CD8-positive, alpha-beta memory T cell (primary cell): ENCODE measurements at places on chromosomes 3 and 15. TPM values are rescaled to one million over a fixed set of nuclear protein-coding genes. Genes with fewer than 3 reads are reported as not detected.

GRCh38 chr3:116950301-116951055 lies 240.9 kb downstream of the TUSC7 start:
- DNase-seq: no peak

GRCh38 chr3:10187290-10187876 lies 22.7 kb downstream of the IRAK2 start:
- no peak for DNase-seq

The PLSCR5 gene
- not detected for total RNA-seq

The CLDN18 gene
- not detected for total RNA-seq

GRCh38 chr3:23810343-23811184 lies 4.8 kb downstream of the UBE2E1 start:
- peak; percentile 45 for DNase-seq

The CHRM5 gene
- not detected for total RNA-seq

GRCh38 chr3:31968927-31969418 lies 12.1 kb downstream of the OSBPL10 start:
- DNase-seq: no peak

- no peak for DNase-seq
Observed at GRCh38 chr15:75985971-75986370, 26.3 kb downstream of the NRG4 start.

The ZNF774 gene
- 0.64 TPM for total RNA-seq

The ZNF80 gene
- 1.8 TPM for total RNA-seq

DNA sequence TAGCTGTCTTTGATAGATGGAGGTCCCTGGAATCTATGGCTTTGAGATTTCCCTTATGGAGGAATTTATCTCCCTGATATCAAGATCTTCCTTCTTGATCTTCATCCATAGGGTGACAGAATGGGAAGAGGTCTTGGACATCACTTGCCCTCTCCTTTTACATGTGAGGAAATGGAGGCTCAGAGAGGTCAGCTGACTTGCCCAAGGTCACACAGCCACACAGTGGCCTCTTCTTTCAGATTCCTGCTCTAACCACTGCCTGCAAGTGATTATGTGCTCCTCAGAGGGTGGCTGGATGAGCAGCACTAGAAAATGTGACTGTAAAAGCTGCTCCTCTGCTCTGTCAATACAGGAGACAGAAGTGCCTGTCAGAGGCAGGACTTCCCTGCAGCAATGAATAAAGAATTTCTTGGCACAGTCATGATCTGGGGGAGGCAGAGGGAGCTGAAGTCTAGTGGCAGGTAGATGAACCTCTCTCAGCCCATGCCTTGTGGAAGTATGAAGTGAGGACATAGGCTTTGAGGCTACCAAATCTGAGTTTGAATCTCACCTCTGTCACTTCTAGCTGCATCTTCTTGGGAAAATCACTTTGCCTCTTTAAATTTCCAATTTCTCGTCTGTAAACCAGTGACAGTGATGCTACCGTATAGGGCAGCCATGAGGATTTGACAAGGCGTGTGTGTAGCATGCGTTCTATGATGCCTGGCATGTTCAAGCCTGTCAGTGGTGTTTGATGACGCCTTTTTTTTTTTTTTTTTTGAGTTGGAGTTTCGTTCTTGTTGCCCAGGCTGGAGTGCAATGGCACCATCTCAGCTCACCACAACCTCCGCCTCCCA lies 12.0 kb downstream of the SSUH2 start:
- DNase-seq: no peak

The NPAP1 gene
- total RNA-seq: not detected

The ITIH1 gene
- total RNA-seq: not detected

GRCh38 chr15:75143738-75144334 lies 57.8 kb upstream of the C15orf39 start:
- DNase-seq: no peak

DNA sequence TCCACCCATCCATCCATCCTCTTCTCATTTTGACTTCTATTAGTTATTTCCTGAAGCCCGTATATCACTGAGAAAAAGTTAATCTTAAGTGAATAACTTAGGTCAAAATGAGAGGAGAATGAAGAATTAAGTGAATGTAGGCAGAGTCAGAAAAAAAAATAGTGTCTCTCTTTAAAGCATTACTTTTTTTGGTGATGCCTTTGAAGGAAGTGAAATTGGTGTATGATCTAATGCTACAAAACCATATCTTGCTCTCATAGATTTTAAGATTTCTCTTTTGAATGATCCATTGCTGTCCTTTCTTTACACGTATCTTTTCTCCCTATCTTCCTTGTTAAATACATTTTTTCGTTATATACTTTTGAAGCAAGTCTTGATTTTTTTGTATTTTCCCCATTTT lies 23.4 kb downstream of the FNDC3B start:
- DNase-seq: no peak

The PRR20G gene
- not detected for total RNA-seq

- DNase-seq: no peak
Observed at GRCh38 chr3:189727898-189728297, 96.7 kb downstream of the TP63 start.

The LIPC gene
- 0.47 TPM for total RNA-seq

DNA sequence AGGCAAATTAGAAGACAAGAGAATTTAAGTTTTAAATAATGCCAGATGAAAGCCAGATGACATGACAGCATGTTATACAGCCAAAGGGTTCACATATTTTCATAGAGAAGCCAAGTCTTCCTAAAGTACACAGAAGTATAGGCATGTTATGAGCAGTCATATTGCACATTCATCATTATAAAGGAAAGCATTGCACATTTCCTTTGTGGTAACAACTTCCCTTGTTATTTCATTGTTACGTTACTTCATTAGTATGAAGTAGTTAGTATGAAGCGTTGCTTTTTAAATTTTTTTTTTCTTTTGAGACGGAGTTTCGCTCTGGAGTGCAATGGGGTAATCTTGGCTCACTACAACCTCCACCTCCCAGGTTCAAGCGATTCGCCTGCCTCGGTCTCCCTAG lies 4.6 kb upstream of the ABCC5 start:
- DNase-seq: no peak

- DNase-seq: no peak
Observed at GRCh38 chr3:14151471-14152083, 26.7 kb downstream of the TMEM43 start.

DNA sequence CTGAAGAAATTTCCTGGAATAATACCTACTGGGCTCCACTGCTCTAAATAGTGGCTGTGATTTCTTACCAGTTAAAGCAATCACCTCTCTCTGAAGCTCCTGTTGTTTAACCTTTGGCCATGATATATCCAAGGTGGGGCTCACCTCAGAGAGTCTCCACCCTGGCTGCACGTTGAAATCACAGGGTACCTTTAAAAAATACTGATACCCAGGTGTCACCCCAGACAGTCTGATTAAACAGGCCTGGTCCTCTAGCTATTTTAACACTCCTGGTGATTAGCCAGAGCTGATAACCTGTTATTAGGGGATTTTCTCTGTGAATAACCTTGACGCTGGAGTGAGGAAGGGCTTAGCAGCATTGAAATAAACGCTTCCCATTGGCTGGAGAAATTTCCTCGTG lies 22.3 kb upstream of the ZBTB38 start:
- DNase-seq: no peak

- no peak for DNase-seq
Observed at GRCh38 chr15:37109872-37110572, 9.7 kb upstream of the MEIS2 start.

The ATP8B4 gene
- 8.5 TPM for total RNA-seq

The DGKG gene
- 0.04 TPM for total RNA-seq

DNA sequence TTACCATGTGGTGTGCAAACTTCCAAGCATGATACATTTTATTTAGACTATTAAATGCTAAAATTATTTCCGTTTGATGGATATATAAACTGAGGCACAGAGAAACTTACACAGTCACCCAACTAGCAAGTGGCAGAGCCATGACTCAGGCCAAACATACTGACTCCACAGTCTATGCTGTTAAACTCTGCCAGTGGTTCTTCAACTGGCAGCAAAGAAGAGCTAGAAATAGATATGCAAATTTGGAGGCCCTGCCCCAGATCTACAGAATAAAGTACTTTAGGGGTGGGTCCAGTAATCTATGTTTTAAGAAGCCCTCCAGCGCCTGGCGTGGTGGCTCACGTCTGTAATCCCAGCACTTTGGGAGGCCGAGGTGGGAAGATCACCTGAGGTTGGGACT lies 400.0 kb downstream of the FOXP1 start:
- no peak for DNase-seq

DNA sequence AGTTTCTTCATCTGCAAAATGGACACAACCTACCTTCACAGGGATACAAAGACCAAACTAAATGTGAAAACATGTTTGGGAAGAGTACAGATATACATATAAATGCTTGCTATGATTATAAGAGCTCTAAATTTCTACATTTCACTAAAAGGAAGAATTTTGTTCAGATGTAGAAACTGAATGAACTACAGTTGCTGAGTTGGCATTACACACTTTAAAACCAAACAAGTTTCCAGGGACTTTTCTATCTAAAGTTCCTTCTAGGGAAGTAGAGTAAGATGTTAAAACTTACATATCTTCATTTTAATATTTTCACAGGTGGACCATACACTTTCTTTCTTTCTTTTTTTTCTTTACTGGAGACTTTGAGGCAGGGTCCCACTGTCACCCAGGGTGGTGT lies 4.6 kb downstream of the AAGAB start:
- DNase-seq: no peak

- no peak for DNase-seq
Observed at GRCh38 chr15:25060996-25061620, 106.3 kb downstream of the SNRPN start.

DNA sequence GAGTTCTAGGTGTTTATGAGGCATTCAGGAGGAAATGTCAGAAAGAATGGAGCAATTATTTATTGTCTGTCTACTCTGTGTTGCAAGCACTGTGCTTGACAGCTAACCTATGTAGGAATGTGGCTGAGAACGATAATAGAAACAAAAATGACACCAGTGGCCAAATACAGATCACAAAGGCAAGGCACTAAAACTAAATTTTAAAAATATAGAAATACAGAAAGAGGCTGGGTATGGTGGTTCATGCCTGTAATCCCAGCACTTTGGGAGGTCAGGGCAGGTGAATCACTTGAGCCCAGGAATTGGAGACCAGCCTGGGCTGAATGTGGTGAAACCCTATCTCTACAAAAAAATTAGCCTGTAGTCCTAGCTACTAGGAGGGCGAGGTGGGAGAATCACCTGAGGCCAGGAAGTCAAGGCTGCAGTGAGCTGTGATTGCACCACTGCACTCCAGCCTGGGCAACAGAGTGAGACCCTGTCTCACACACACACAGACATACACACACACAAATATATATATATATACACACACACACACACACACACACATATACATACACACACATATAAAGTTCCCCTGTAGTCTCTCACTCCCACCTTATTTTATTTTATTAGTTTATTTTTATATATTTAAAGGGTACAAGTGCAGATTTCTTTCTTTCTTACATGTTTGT lies 6.0 kb downstream of the PRKCI start:
- DNase-seq: no peak

The CEMIP gene
- total RNA-seq: not detected
